ENCODE measurements at places on chromosomes 6 and 20.

DNA sequence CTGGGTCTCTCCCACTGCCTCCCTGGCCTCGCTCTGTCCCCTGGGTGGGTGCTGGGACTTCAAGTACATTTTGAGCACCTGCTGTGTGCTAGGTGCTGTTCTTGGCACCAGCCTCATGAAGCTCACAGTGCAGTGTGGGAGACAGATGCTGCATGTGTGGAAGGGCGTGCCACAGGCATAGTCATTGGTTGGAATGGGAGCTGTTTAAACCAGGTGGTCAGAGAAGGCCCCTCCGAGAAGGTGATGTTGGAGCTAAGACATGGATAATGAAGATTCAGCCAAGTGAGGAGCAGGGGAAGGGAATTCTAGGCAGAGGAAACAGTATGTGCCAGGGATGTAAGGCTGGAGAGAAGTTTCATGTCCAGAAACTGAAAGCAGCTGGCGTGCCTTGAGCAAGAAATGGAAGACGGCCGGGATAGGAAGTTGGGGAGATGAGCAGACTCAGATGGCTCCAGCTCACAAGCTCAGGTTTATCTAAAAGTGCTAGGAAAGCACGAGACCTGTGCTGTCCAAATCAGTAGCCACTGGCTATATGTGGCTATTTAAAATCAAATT, 9.9 kb downstream of the LPIN3 start:
- no peak for DNase-seq

- DNase-seq = peak; percentile 95
Measured at GRCh38 chr6:27672113-27672799, 199.4 kb upstream of the ZNF184 start.

- DNase-seq = no peak
Measured at GRCh38 chr6:89575562-89575960, 63.0 kb downstream of the LYRM2 start.

DNA sequence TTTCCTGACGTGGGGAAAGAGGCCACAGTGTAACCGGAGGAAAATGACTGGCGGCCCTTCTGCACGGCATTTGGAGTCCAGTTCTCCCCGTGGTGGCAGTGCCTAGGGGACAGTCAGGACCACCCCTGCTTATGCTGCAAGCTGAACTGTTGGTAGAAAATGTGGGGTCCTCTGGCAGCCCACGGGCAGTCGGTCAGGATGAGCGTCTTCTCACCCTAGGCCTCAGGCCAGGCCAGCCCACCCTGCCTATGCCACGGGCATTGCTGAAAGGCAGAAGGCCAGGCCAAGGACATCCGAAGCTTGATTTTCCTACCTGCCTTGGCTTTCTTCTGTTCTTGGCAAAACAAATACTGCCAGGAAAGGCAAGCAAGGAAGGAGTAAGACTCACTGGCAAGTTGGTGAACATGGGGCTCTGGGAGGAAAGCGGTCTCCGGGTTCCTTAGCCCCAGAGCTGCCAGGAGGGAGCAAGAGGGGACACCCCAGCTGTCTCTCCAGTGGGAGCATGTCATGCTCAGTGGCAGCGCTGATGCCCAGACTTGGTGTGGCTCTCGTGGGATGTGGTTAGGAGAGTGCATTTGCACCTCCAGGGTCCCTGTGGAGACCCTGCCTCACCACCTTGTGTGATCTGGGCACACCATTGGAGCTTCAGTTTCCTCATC, 311.6 kb downstream of the QKI start:
- no peak for DNase-seq

DNA sequence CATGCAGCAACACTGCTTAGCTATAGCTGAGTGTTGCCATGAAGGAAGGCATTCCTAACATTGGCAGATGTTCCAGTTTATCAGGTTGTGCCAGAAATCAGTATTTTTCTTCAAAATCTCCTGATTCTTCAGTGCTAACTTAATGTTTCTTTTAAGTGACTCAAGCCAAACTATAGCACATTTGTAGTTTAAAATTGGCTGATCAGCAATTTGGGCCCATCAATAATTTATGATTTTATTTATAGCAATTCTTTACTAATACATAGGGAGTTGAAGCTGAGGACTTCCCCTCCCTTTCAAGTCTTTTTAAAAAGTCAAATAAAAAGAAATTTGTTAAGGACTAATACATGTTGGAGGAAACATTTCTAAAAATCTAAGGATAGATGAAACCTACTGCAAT, 383.8 kb upstream of the KHDRBS2 start:
- no peak for DNase-seq

GRCh38 chr6:124110514-124110913, 306.8 kb downstream of the NKAIN2 start:
- DNase-seq = no peak

DNA sequence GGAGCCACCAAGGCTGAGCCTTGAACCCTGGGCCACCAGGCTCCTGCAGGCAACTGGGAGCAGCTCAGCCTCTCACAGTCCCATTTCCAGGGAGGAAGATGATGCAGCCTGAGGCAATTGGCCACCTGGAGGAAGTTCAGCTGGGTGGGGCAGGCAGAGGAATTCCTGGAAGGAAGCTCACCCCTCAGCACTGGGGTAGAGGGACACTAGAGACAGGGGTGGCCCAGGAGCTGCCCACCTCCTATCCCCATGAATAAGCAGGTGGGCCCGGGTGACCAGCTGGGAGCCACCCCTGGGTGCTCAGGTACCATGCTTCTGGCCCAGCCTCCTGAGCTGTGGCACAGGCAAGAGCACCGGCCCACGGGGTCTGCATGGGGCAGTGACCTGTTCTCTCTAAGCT, 3.6 kb upstream of the HSPA12B start:
- no peak for DNase-seq

GRCh38 chr20:34736106-34736735, 32.1 kb downstream of the TP53INP2 start:
- no peak for DNase-seq

DNA sequence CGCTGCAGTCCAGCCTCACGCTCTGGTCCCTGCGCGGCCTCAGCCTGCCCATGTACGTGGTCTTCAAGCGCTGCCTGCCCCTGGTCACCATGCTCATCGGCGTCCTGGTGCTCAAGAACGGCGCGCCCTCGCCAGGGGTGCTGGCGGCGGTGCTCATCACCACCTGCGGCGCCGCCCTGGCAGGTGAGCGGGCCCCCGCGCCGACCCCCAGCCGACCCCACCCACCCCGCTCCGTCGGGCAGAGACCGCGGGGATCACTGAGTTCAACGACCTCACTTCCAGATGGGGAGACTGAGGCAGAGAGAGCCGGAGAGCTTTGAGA, 545 bp downstream of the SLC35D3 start:
- no peak for DNase-seq

DNA sequence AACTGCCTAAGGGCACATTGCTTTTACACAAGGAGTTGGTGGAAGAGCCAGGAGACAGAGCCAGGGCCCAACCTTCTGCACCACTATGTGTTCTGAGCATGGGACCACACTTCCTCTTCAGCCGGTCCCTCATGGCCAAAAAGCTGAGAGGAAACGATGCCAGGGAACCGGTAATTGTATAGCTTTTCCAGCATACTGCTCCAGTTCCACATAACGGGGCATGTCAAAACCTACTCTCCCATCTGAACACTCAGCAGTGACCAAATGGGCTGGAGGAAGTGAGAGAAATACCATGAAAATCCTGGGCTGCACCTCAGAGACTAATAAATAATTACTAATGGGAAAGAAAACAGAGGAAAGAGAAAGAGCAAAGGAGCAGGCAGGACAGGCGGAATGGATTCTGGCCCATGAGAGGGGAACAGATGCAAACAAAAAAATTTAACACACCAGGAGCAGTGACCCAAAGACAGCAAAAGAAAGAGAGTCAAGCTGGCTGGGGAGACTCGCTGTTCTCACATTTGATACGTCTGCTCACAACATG, 52.0 kb upstream of the BMP2 start:
- DNase-seq = no peak

GRCh38 chr20:21808863-21809664, 103.6 kb downstream of the PAX1 start:
- DNase-seq = peak; percentile 50

DNA sequence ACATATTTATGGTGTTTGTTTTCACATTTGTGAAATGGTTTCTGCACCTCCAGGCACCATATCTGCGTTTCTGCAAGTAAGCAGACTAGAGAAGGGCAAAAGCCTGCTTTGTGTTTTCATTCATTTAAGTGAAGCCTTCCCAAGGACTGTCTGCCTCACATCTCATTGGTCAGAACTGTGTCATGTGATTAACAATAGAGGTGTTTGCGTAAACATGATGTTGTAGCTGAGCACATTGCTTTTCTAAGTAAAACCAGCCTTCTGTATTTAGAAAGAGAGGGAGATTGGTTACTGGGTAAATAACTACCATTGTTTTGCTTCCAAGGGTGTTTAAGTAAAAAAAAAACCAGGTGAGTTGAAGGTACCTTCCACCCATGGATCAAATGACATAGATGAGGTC, 39.7 kb downstream of the SH3BGRL2 start:
- DNase-seq = no peak

GRCh38 chr20:23228912-23229311, 121.7 kb upstream of the NXT1 start:
- DNase-seq = no peak

GRCh38 chr6:108877046-108877751, 29.0 kb downstream of the ARMC2 start:
- no peak for DNase-seq

DNA sequence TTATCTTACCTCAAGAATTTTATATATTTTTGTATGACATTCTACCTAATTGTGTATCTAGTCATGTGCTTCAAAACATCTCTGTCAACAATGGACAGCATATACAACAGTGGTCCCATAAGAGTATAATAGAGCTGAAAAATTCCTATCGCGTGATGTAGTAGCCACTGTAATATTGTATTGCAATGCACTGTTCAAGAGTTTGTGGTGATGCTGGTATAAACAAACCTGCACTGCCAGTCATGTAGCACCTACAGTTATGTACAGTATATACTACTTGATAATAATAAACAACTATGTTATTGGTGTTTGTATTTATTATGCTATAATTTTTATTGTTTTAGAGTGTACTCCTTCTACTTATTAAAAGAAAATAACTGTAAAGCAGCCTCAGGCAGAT, 672.7 kb downstream of the CD109 start:
- DNase-seq = no peak

DNA sequence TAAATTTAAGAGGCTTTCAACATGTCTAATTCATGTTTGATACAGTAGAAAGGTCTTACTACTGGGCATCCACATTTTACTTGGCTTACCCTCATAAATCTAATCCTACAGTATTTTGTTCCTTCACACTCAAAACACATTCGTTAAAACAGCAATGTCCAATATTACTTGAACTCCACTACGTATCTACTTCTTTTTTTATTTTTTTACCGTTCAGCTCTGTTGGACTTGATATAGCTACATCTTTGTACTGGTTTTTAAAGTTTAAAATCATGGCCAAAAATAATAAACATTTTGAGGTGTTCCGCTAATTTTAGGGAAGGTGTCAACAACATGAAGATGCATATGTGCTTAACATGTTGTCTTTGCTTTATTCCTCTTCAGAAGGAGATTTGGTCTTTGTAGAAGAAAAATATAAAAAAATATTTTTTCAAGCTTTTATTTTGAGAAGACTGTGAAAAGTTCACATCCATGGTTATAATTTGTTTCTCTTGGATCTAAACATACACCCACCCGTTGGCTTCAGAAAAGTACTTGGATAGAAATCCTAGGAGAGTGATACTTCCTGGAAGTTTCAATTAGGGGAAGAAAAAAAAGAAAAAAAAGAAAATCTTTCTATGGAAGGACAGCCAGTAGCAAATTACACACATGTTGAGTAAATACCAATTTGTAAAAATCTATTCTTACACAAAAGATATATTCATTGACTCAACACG, 71.5 kb downstream of the EPB41L2 start:
- no peak for DNase-seq

DNA sequence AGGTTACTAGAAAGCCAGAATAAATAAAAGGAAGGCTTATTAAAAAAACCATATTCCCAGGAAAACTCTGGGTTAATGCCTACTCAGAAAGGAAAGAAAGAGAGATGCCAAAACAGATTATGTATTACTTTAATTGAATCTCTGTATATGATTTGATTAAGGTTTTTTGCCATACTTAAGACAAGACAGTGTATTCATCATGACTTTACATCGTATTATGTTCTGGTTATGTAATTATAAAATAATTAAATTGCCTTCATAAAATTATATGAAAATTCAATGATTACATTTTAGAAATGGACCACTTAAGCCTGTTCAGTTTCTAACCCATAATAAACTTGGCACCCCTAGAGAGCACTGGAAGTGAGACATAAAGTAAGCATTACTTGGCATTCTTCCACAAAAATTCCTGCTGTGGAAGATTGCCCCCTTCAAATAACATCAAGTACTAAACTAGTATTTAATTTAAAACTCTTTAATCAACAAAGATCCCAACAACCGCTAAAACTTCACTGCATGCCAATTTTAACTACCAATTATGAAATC, 20.8 kb upstream of the IBTK start:
- DNase-seq = no peak

DNA sequence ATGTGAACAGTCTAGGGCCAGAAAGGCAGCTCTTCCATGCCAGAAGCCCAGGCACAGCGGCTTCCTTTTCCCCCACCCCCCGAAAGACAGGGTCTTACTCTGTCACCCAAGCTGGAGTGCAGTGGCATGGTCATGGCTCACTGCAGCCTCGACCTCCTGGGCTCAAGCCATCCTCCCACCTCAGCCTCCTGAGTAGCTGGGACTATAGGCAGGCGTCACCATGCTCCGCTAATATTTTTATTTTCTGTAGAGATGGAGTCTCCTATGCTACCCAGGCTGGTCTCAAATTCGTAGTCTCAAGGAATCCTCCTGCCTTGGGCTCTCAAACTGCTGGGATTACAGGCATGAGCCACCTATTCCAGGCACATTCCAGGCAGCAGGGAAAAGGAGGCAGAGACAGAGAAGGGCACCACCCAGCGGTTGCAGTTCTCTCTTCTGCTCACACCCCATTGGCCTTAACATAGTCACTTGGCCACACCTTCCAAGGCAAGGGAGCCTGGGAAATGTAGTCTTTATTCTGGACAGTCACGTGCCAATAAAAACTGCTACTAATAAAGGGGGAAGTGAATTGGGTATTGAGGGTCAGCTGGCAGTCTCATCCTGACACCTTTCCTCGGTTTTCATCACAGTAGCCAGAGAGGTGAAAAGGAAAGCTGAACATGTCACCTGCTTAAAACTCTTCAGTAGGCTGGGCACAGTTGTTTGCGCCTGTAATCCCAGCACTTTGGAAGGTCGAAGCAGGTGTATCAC, 205.9 kb downstream of the ZMYND8 start:
- DNase-seq = peak; percentile 37

GRCh38 chr6:170091639-170092579, 199.0 kb downstream of the DLL1 start:
- no peak for DNase-seq

Data from GM12865 (cell line).